Hindlimb muscle (tissue), 1 donor: ENCODE measurements at places on chromosomes 12 and 14. TPM values are rescaled to one million over a fixed set of nuclear protein-coding genes. Genes with fewer than 3 reads are reported as not detected.

The DIP2B gene
- polyA plus RNA-seq, result 19.7 TPM

GRCh38 chr14:89720076-89720687, 234.3 kb downstream of the EFCAB11 start:
- DNase-seq, result no peak

- no peak for DNase-seq
Observed at GRCh38 chr12:90112666-90113065, 404.0 kb upstream of the ATP2B1 start.

DNA sequence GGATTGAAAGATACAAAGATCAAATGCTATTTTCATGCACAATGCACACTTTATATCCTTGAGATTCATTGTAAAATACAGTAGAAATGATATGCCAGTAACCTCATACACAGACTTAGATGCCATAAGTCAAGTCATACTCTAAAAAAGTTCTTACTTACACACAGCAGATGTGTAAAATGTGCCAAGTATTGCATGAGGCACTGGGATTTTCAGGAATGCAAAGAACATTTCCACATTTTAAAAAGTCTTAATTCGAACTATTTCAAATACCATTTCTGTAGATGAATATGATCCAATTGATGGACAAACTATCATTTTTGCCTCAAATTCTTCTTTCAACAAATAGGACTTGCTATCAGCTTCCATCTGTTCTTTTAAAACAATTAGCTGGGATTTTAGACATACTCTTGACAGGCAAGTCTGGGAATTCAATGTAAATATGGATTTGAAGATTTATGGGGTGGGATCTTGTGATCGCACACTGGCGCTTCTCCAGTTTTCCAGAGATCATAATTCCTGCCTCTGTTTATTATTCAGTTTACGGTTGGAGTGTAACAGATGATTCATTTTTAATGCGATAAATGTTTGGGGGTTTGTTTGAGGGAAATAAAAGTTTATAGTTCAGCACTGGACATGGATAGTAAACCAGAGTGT, 183.8 kb downstream of the PAX9 start:
- no peak for DNase-seq
